Ammon's horn (tissue), 1 donor: ENCODE measurements at places on chromosomes 2 and 18.

DNA sequence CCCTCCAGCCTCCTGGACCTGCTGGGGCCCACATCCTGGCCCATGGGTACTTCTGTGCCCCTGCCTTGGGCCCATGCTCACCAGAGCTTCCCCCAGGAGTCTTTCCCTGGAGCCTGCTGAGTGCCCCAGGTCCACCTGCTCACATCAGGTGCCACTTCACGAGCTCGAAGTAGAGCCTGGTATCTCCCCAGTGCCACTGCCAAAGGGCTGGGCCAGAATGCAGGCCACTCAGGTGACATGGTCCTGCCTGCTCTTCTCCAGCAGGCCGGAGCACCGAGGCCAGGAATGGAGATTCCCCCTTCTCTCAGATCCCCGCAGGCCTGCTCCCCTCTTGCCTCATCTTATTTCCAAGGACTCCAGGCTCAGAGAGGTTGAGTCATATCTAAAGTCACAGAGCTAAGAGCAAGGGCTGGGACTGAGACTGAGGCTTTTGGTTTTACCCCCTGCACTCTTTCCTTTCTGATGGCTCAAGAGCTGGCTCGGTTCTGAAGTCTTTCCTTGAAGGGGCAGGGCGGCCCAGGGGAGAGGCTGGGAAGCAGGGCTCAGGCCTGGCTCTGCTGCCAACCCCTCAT is 79.2 kb downstream of the HS1BP3 start:
- DNase-seq, result no peak

- peak; percentile 93 for DNase-seq
Measured at GRCh38 chr2:158772306-158773078, 22.6 kb upstream of the DAPL1 start.

GRCh38 chr2:56118474-56118873 is 65.3 kb upstream of the CCDC85A start:
- DNase-seq, result no peak

GRCh38 chr18:5515011-5515784 is 28.6 kb downstream of the EPB41L3 start:
- peak; percentile 63 for DNase-seq

DNA sequence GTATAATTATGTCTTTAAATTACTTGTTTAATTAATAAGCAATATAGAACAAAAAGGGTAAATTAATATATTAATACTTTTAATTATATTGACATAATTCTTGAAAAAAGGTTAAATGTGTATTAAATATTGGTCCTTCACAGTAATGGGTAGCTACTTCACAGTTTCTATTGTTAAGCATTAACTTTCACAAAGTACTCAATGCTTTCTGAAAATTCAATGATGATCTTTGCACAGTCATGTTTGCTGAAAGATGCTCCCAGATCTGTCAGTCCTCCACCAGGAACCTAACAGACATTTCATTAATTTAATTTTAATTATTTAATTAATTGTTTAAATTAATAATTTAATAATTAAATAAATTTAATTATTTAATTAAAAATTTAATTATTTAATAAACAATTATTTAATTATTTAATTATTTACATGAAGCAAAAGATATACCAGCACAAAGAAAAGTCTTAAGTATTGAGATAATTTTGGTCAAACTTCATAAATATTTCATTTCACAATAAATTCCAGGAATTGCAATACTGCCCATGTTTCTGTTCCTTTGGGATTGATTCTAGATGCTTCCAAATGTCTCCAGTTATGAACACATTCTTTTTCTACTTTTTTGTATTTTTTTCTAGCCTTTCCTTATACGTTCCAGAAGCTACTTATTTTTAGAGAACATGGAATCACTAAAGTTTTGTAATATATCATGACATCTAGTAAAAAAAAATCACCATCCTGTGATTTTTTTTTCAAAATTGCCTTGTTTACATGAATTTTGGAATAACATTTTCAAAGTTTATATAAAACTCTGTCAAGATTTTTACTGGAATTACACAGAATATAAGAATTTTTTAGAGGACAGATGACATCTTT is 46.5 kb downstream of the TMEM18 start:
- DNase-seq, result no peak

- no peak for DNase-seq
Measured at GRCh38 chr2:181552808-181553207, 95.6 kb downstream of the ITGA4 start.

- no peak for DNase-seq
Measured at GRCh38 chr2:96139181-96139758, 968 bp upstream of the ASTL start.

DNA sequence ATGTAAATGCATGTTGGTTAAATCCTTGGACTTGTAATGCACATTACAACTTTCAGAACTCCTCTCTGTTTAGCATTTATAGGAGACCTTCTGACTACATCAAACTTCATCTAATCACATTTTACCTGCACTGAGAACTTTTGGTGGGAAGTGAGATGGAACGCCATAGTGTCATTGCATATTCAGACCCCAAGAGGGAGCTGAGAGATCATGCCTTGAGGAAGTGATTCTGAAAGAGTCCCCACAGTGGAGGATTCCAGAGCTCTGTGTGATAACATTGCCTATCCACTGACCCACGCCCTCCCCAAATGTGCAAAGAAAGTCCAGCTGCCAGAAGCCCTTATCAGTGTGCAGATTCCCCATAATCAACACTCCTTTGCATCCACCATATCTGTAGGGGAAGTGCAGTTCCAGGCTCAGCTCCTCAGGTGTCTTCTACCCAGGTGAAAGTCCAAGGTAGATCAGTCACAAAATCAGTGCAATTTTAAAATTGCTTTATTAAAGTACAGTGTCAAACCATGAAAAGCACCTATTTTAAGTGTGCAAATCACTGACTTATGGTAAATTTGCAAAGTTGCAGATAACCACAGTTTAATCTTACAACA is 212.4 kb downstream of the RPIA start:
- DNase-seq, result peak; percentile 43

GRCh38 chr2:151670346-151670745 is 63.9 kb downstream of the NEB start:
- no peak for DNase-seq

DNA sequence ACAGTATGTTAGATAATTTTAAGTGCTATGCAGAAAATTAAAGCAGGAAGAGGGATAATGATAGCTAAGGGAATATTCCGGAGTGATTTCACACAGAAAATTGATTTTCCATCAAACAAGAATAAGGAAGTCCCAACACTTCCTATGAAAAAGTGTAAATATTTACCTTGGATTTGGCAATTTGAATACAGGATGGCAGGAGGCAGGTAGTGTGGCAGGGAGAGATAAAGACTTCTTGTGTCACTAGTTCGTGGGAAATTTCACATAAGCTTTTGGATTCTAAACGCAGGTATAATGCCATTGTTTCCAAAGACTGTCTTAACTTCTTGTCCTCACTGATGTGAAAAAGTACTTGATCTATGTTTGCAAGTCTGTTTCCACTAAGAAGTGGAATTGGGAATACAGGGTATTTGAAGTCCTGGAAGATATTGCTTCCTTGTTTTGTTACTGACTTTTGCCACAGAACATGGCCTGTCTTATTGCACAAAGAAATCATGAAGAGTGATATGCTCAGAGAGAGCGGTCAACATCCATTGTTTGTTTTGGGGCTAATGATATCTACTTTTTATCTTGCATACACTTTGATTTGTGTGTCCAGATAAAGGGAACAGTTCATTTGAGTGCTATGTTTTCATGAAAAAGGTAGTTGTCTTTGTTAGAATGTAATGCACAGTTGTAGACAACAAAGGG is 1216.1 kb upstream of the FAM98A start:
- DNase-seq, result no peak

DNA sequence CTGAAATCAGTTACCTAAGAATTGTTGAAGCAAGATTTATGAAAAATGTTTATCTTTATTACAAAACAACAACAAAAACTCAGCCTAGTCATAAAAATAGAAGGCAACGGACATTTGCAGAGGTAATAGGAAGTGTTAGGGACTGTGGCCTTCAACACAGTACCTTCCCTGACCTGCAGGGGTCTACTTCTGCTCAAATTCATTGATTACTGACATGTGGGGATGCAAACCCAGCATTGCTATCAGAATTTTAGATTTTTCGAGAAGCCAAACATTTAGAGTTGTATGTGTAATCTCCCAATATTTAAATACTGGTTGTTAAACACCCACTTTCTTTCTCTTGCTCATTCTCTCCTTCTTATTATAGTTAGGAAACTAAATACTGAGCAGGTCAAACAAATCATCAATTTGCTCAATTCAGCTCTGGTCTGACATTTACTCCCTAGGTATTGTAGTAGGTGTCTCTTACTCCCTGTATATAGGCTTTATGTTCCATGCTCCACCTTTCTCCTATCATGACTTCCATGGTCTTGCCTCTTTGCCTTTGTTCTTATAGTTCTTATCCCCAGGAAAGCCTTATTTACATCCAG is 198.5 kb downstream of the UBE2E3 start:
- no peak for DNase-seq

- DNase-seq, result no peak
Measured at GRCh38 chr2:16350211-16350610, 315.4 kb downstream of the CYRIA start.

DNA sequence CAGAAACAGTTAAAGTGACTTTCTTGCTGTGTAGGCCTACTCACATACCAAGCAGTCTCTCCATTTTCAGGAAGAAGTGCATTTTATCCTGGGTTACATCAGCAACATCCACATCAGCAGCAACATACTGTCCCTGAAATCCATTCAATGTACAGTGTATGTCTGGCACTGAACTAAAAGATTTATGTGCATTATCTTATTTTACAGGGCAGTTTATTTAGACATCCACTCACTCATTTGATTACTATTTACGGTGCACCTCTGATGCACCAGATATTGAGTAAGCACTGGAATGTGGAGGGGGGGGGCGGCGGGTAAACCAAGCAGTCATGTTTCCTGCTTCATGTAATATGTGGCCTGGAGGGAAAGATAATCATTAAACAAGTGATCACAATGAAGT is 1128.2 kb downstream of the BCL11A start:
- DNase-seq, result no peak

DNA sequence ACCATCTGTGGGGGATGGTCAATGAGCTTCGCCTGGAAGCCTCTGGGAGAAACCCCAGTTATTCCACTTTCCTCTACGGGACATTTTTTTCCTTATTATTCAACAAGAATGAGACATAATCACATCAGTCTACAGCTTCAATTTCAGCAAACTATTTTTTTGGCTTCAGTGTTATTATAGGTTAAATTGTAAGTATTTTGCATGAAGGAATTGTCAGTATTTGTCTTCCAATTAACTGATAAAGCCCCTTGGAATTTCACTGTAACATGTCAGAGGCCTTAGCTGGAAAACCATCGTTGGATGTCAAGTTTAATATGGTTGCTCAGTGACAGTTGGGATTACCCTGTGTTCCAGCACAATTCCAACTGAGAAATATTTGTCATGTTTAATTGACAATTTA is 480.9 kb upstream of the CHST9 start:
- no peak for DNase-seq

GRCh38 chr2:235394278-235394828 is 99.5 kb upstream of the AGAP1 start:
- DNase-seq, result no peak

GRCh38 chr18:30689216-30689615 is 353.3 kb downstream of the DSC3 start:
- no peak for DNase-seq

GRCh38 chr18:7954238-7954637 is 387.1 kb downstream of the PTPRM start:
- DNase-seq, result no peak

- DNase-seq, result no peak
Measured at GRCh38 chr2:6920743-6921064, 3.5 kb downstream of the RNF144A start.

GRCh38 chr2:8669157-8669817 is 12.6 kb upstream of the ID2 start:
- DNase-seq, result peak; percentile 78

DNA sequence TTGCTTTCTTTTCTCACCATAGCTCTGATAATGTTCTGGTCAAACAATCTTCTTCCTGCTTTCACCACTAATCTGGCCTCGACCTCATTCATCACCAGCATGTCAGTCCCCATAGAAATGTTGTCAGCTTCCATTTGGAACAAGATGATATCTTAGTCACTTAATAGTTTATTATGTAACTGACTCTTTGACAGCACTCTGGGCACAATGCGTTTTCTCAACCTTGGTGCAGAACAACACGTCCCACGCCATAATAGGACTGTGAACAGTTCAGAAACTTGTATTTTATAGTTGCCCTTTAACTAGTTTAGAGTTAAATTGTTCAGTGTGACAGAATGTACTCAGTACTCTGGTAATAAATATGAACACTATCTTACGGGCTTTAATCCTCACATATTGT is 106.0 kb downstream of the MC4R start:
- no peak for DNase-seq

GRCh38 chr18:28161608-28162599 is 15.0 kb downstream of the CDH2 start:
- no peak for DNase-seq

DNA sequence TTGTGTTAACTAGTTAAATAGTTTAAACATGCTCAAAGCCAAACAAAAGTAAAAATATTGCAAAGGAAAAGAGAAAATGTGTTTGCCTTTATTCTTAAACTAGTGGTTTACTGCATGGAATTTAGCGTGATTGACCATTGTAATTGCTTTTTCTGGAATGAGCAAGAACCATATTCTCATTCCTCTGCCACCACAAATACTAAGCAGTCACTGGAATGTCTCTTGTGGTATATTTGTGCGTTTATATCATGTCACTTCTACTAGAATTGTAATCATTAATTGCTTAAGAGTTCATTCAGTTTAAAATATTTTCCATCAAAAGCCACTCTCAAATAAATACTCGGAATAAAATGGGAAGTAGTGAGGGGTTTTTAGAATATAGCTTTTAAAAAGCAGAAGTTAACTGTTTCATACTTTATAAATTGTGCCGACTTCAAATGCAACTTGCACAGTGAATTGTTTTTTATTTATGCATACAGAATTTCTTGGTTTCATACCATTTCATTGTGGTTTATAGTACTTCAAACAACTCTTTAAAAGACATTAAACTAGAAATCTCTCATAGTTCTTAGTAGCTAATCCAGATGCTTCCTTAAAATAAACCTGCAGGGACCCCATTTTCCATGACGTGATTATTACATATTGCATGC is 288.1 kb downstream of the EPHA4 start:
- no peak for DNase-seq

DNA sequence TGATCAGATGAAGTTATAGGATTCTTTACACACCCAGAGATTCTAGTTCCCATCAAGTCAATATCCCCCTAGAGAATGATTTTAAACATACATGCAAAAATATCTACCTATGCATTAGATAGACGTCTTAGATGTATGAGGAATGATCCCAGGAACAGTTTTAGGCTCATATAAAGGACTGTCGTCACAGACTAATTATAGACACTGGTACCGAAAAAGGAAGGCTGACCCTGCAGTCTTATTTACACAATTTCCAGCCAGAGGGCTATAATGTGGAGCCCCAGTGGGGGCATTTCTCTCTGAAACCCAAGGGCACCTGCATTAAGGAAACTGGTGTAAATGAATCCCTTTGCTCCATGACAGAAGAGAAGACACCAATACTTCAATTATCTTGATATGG is 170.4 kb downstream of the ZNF521 start:
- no peak for DNase-seq

DNA sequence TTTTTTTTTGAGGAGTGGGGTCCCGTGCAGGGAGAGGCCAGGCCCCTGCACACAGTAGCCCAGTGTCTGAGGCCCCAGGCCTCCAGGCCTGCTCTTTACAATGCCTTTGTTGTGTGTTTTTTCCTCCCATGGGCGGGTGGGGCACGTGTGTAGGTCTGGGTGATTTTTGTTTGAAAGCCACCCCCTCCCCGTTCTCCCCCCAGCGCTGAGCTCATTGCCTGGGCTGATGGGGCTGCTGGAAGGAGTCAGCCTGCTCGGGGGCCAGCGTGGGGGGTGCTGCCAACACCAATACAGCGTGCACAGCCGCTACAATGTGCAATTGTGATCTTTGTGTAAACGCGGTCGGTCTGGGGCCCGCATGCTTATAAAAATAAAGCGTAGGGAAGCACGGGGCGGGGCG is 142.7 kb downstream of the DYSF start:
- DNase-seq, result peak; percentile 97
